Activated CD4-positive, alpha-beta T cell treated with anti-CD3 and anti-CD28 coated beads, Interleukin-2, amount 10 ng/mL, durations not matched to agents 24 days and 14 days (primary cell): ENCODE measurements at places on chromosomes 2 and 18. TPM values are rescaled to one million over a fixed set of nuclear protein-coding genes. Genes with fewer than 3 reads are reported as not detected.

Gene XDH
- not detected in 2 replicates for total RNA-seq

Gene MOGAT1
- total RNA-seq: not detected in 2 replicates

Gene FAM237A
- total RNA-seq: not detected in 2 replicates

Gene ALPI
- total RNA-seq: not detected in 2 replicates

Gene ACMSD
- total RNA-seq: not detected in 2 replicates

Gene EPB41L5
- 1.5 and 2.2 TPM in 2 replicates for total RNA-seq

Gene CNDP1
- total RNA-seq: not detected in 2 replicates

Gene ERMN
- 1.4 and 1.6 TPM in 2 replicates for total RNA-seq

Gene EIF5B
- 86.5 and 88.5 TPM in 2 replicates for total RNA-seq

- DNase-seq: no peak
These were observed 10.3 kb downstream of the DNER start for GRCh38 chr2:229703909-229704630.

GRCh38 chr2:150142561-150142960 lies 344.9 kb downstream of the RND3 start:
- DNase-seq: no peak

DNA sequence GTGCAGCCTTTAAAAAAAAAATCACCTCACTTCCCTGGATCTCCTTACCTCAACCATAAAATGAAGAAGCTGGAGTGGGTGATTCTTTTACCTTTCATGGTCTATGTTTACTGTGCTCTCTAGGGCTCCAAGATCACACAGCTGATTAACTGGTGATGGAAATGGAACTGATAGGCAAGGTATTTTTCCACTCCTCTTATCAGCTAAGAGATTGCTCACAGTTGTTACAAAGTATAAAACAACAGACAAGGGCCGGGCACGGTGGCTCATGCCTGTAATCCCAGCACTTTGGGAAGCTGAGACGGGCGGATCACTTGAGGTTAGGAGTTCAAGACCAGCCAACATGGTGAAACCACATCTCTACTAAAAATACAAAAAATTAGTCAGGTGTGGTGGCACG lies 14.5 kb downstream of the RPS27A start:
- DNase-seq: no peak

DNA sequence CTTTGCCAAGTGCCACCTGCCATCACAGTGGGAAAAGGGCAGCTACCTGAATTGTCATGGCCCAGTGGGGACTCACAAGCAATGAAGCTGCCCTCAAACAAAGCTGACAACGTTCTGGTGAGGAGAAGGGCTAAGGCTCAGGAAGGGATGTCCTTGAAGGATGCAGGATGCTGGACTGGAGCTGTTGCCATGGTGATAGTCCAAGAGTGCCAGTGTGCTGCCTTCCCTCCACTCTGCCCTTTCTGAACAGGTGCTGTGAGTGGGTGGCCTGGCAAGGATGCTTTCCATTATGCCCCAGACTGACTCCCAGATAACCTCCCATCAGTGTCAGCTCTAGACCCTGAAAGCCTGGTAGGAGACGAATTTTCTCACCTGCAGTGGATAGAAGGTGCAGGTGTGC lies 137.8 kb upstream of the GYPC start:
- peak; percentile 21 for DNase-seq

- no peak for DNase-seq
These were observed 481.9 kb upstream of the SPRED2 start for GRCh38 chr2:65914244-65914786.

- peak; percentile 84 for DNase-seq
These were observed 562 bp downstream of the CENPA start for GRCh38 chr2:26786207-26787028.

DNA sequence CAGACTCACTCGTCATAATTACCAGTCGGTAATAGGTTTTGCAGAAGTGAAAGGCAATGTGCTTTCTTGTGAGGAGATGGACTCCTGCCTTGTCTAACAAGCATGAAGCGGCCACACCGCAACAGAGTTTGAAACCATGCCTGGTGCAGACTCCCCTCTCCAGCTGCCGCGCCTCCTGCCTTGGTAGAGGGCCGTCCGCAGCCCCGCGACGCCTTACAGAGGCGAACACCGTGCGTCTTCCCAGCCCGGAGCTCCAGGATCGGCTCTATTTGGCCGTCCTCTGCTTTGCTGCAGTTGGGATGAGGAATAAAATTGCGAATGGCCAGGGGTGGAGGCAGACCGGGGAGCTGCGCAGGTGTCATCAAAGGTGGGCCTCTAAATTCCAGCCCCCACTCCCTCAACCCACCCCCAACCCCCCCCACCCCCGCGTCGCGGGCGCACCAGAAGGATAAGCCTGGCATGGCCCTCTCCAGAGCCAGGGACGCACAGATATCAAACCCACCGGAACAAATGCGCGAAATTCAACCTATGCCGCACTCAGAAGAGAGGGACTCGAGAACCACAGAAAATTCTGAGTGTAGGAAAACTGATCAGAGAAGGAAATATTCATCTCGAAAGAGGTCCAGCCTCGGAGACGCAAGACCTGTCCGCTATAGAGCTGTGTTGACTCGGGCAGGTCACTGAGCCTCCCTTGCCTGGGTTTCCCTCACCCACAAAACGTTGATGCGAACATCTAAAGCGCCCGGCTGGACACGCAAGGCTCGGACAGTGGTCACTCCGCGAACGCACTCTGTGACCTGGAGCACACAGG lies 1.1 kb downstream of the TRABD2A start:
- peak; percentile 80 for DNase-seq

DNA sequence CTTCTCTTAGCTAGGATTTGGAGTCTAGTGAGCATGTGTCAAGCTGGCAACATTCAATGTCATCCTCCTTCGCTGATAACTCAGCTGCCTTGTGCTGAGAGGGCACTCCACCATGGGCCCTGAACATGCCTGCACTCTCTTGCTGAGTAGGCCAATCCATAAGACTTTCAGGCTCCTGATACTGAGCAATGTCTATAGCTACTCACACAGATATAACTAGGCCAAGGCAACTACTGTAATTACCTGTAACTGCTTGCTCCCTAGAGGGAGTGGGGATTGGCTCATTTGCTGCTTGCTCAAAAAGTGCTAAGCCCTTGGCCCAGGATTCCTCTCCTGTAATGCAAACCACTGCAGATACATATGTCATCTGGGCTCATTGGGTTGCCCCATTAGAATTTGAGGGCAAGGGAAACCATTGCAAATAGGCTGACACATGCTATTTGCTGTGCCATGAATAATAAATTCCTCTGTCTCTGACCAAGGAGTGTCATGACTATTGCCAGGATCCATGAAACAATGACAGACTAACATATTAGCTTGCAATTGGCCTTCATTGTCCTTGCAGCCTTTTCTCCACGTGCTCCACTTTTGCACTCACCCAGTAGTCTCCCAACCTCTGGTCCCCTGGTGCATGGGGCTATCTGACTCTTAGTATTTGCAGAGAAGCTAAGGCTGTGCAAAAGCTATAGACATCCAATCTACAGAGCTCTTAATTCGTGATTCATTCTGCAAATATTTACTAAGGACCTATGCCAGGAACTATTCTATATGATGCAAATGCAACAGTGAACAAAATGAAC lies 36.9 kb upstream of the BMPR2 start:
- no peak for DNase-seq

DNA sequence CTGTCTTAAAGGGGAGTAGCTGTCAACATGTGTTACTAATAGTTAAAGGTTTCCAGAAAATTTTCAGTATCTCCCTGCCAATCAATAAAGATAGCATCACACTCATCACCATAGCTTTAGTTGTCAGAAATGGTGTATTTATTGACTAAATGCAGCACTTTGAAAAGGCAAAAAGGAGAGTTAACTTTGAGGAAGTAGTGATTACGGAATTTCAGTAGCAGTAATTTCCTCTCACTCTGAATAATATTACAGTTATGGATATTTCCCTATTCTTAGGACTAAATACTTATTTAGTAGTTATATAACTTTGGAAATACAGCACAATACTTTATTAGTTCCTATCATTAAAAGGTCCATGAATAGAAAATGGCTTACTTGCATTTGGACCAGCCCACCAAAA lies 250.5 kb downstream of the CAMKMT start:
- no peak for DNase-seq

DNA sequence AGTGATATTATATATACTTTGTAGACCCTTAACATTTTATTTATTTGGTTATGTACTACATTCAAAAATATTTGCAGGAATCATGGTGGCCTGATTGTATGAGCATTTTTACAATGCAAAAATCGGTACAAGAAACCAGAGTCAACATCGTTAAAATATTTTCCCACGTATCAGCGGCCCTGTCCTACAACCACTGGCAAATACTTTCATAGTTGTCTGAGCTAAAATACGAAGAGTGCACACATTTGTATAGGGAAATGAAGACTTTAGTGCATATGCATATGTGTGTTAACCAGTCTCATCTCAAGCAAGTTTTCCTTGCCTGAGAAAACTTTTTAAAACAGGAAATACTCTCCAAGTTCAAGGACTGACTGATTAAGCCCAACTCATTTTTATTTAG lies 35.9 kb downstream of the CCDC102B start:
- no peak for DNase-seq

DNA sequence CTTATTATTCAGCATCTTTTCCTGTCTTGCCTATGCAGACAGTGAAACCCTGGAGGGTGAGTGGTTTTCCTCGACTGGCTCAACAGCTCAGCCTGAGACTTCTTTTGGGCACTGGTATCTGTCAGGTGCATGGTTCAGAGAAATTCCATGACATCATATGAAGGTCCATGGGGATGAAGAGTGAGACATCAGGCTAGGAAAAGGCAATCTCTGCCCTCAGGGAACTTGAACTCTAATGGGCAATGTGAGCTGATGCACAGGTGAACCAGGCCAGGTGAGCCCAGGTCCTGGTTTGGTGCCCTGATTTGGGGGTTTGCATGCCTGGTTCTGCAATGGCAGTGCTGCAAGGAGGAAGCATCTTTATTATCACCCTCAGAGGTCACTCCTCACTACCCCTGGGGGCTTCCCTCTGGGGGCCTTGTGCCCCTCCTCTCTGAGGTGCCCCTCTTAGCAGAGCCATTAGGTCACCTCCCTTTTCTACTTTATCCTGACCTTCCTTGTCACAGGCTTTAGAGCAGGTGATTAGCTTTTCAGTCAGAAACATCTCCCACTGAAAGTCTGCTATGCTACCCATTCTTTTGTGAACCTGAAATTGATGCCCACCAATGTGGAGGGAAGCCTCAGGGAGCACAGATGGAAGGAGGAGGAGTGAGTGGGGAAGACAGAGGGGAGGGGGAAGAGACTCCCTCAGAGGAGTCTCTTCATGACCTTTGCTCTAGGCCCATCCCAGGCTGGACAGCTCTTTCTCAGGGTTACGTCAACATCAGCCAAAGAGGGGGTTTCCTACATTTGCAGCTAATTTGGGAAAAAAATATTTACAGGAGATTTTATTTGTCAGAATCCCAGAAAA lies 47.3 kb downstream of the MERTK start:
- no peak for DNase-seq

GRCh38 chr18:21433436-21433835 lies 167.1 kb downstream of the ESCO1 start:
- DNase-seq: no peak

DNA sequence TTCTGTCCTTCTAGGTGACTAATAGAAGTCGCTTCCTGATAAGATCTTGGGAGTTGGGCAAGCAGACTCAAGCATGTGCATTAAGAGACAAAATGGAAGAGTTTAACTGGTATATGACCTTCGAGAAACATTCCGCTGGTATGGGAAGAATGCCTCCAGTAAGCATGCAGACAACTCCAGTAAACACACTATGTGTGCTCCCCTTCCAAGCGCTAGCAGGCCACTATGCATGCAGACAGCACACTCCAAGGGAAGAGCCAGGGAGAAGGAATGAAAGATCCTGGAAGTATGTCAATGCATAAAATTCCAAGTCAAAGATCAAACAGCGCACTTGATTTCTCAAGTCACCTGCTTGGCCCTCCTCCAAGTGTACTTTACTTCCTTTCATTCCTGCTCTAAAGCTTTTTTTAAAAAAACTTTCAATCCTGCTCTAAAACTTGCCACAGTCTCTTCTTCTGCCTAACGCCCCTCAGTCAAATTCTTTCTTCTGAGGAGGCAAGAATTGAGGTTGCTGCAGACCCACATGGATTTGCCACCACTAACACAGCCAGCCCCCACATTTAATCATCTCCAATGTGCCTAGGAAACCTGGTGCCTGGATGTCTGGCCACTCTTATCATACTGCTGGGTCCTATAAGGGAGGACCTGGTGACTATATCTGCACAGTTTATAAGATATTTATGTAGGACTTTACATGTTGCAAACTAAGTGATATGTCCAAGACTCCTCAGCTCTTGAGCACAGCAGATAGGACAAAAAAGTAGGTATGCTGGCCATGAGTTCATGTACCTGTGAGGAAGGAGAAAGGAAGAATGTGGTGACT lies 239.8 kb downstream of the PDE11A start:
- DNase-seq: no peak

DNA sequence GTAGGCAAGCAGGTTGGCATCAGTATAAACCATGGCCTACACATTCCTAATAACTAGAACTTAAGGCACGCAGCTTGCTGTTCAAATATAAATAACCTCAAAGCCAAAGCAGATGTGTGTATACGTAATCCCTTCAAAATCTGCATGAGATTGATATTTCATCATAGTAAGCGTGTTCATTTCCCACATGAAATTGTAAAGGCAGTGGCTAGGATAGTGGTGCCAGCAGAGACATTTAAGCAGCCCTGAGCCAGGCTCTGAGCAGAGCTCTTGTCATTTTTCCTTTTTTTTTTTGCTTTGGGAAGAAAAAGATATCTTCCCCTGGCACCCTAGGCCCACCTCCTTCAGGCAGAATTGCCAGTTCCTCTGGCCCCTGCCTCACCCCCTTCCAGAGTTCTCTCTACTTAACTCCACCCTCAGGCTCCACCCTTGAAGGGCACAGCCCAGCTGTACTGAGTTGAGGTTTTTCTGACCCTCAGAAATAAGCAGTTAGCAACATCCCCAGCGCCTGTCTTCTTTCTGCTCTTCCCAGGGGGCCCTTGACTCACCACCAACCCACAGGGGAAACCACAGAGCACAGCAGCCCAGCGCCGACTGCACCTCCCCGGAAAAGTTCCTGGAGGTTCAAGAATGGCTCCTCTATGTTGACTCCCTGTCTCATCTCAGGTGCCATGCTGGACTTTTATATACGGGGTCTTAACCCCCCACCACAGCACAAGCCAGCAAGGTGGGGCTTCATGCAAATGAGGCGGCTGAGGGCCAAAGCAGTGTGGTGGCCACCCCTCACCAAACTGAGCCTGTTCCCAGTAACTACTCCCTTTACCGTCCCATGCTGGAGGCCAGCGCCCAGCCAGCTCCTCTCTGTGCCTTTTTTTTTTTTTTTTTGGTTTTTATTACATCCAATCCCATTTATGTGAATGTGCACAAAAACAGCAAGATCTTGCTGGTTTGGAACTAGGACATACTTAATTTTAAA lies 84.7 kb downstream of the EHD3 start:
- DNase-seq: peak; percentile 85

DNA sequence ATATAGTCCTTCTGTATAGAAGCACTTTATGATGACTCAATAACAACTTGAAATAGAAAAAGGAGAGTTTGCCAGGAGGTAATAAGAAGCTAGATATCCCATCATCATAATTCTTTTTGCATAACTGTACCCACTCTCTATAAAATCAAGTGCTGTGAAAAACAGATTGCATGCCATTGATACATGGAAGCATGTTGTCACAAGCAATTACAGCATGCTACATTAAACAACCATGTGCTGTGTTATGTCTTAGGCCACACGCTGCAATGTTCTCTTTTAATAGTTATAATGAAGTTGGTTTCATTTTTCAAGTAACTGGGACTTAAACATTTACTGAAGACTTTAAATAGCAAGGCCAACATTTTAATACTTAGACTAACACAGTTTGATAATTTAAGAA lies 264.2 kb downstream of the RPRM start:
- DNase-seq: no peak
